ENCODE measurements at places on chromosomes 5 and 9.

GRCh38 chr5:137754961-137755762 is 999 bp upstream of the HNRNPA0 start:
- no peak for DNase-seq

DNA sequence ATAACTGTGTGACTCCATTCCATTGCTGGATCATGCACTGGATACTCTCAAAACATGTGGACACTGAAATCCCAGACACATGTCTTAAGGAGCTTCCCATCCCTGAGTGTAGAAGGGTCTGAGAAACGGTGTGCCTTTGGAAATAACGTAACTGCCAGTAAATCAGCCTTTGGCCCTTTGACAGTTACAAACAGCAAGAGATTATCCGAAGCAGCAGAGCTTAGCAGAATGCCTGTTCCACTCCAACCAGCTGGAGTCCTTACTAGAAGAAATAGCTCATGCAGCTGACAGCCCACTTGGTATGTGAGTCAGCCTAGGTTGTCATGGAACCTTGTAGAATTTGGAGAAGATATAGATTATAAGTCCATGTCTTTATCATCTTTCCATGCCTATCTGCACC is 7.0 kb downstream of the TMEM252 start:
- DNase-seq = no peak

DNA sequence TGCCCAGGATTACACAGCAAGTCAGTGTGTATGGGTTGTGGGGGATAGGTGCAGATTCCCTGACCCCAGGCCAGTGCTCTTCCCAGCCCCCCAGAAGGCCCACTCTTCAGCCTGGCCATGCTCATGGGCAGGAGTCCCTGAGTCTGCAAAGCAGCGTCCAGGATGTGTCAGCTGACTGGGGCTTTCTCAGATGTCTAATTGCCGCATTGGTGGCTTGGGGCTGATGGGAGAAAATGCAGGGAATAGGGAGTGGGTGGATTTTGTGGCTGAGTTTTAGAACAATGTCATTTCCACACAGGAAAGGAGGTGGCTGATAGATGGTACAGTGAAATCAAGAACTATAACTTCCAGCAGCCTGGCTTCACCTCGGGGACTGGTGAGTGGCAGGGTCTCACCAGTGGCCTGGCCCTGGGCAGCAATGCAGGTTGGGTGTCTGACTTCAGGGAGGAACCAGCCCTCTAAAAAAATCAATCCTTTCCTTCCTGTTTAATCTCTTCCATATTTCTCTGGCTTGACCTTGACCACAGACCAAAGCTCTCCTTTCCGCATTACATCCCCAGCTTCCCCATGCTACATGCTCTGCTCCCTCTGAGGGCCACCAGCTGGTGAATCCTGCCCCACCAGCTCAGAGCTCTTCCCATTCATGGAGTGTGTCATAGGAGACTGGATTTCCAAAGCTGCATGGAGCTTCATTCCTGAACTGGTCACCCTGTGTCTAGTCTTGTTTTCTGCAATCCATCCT is 14.2 kb downstream of the GLIPR2 start:
- DNase-seq = no peak

DNA sequence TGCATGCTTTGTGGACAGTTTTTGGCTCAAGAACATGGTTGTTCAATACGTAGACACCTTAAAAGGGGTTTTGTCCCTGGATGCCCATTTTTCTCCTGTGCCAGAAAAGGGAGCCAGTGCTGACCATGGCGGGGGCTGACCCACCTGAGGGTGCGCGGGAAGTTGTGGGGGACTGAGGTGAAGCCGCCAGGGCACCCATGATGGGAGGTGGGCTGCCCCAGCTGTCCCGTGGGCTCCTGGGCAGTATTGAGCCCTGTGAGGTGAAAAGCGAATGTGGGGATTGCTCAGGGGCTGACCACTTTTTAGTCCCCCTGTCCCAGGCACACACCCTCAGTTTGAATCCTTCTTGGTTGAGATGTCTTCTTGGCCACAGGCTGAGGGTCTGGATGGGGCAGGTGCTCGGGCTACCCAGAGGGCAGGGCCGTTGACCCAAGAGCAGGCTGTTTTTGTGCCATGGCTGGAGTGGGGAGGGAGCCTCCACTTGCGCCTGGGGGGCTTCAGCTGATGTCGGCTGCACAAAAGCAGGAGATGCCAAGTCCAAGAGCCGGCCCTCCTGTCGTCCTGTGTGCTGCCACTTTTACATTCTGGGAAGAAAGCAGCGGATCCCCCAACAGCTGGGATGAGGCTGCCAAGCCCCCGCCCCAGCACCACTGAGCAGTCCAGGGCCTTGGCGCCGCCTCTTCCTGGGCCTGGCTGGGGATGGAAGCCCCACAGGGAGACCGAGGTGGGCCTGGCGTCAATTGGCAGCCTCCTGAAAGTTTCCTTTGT is 120.1 kb downstream of the WNK2 start:
- DNase-seq = no peak

DNA sequence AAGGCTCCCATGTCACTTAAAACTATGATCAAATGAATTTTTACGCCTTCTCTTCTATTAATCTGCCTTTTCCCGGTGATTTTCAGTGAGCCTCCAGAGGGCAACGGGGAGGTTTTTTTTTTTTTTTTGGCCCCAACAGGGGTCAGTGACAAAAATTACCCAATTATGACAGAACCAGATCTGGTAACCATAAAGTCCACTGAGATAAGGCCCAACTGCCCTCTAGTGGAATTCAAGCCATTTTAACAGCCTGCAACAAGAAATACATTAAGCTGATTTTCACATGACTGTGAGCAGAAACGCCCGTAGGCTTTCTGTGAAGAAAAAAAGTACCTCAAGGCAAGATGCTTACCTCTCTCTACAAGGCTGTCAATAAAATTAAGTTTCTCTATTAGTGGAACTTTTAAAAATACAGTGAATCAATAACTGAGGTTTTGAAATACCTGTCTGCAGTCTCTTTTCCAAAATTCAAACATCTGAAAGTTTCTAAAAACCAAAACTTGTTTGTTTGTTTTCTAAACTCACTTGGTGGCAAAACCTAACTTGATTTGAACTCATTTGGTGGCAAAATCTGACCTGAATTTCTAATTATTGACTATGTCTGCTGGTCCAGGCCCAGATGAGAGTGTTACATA is 49.7 kb upstream of the FST start:
- DNase-seq = peak; percentile 64

GRCh38 chr5:181173420-181174342 is 26.3 kb downstream of the OR2V2 start:
- peak; percentile 54 for DNase-seq

GRCh38 chr5:102590467-102590866 is 91.7 kb upstream of the SLCO6A1 start:
- DNase-seq = no peak

DNA sequence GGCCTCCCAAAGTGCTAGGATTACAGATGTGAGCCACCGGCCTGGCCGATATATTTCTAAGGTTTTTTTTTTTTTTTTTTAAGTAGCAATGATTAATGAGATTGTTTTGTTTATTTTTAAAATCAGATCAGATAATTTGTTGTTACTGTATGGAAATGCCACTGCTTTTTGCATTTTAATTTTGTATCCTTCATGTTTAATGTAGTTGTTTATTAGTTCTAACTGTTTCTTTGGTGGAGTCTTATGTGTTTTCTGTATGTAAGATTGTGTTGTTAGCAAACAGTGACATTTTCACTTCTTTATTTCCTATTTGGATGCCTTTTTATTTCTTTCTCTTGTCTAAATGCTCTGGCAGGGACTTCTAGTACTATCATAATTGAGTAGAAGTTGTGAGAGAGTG is 87.3 kb downstream of the DMXL1 start:
- no peak for DNase-seq
